ENCODE measurements at places on chromosomes 12 and 14. TPM values are rescaled to one million over a fixed set of nuclear protein-coding genes. Genes with fewer than 3 reads are reported as not detected.

The CCDC198 gene
- not detected for total RNA-seq

The NFE2 gene
- total RNA-seq, result not detected

The PPFIA2 gene
- total RNA-seq, result not detected

The SPX gene
- total RNA-seq, result 1.3 TPM

The C12orf76 gene
- total RNA-seq, result 10.2 TPM

The TEX22 gene
- 0.14 TPM for total RNA-seq

The GDF11 gene
- 8.6 TPM for total RNA-seq

The DDN gene
- 0.29 TPM for total RNA-seq

The EMP1 gene
- total RNA-seq, result 174 TPM

The BMAL2 gene
- 86.2 TPM for total RNA-seq

The ALDH2 gene
- 47.1 TPM for total RNA-seq
